ENCODE measurements at places on chromosomes 3 and 15.
A peak's percentile ranks its signal among the peaks of the same experiment; 100 is the strongest.

- no peak for DNase-seq
These were observed 158.8 kb downstream of the SLCO3A1 start for GRCh38 chr15:92012368-92012629.

- peak; percentile 25 for DNase-seq
These were observed 74.0 kb upstream of the LIPC start for GRCh38 chr15:58357529-58358476.

DNA sequence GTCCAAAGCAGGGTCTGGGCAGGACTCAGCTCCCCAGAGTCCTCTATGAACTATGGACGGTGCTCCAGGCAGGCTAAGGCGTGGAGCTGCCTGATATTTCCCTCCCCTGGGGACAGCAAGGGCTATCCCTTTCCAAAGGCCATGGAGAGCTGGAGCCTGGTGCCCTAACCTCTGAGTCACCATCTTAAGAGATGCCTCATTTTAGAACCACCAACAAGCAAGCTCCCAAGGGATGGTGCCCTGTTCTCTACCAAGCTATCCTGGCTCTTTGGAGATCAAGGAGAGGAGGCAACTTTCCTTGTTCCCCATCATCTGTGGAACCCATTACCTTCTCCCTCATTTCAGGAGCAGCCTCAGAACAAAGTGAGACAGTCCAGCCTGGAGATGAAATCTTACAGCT is 15.7 kb downstream of the STARD5 start:
- DNase-seq, result no peak

GRCh38 chr3:8665407-8665896 is 20.9 kb upstream of the SSUH2 start:
- DNase-seq, result no peak

GRCh38 chr15:32970847-32971246 is 223.7 kb downstream of the FMN1 start:
- no peak for DNase-seq

Measured in CD4-positive, alpha-beta T cell (primary cell).